Activated naive CD8-positive, alpha-beta T cell treated with anti-CD3 and anti-CD28 coated beads, Interleukin-2, amount 50 U/mL, for 16 hours (primary cell): ENCODE measurements at places on chromosomes 11 and 22.
A peak's percentile ranks its signal among the peaks of the same experiment; 100 is the strongest.

DNA sequence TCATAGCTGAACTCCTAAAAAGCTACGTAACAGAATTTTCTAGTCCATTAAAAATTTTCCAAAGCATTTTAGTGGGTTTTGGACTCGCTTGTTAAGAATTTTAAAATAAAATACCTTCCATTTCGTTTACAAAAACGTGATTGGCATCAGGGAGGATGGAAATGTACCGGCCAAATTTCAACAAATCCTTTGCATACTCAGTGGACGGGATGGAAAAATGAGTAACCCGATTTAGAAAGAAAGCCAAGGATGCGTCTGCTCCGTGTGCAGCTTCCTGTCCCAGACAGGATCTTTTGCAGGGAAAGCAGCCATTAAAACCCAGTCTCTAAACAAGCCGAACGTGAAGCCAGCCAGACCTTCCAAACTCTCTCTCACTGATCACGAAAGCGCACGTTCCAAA, 15.6 kb downstream of the TMEM184B start:
- no peak for DNase-seq

- DNase-seq = no peak
These were observed 48.9 kb downstream of the POLD3 start for GRCh38 chr11:74641289-74641688.

DNA sequence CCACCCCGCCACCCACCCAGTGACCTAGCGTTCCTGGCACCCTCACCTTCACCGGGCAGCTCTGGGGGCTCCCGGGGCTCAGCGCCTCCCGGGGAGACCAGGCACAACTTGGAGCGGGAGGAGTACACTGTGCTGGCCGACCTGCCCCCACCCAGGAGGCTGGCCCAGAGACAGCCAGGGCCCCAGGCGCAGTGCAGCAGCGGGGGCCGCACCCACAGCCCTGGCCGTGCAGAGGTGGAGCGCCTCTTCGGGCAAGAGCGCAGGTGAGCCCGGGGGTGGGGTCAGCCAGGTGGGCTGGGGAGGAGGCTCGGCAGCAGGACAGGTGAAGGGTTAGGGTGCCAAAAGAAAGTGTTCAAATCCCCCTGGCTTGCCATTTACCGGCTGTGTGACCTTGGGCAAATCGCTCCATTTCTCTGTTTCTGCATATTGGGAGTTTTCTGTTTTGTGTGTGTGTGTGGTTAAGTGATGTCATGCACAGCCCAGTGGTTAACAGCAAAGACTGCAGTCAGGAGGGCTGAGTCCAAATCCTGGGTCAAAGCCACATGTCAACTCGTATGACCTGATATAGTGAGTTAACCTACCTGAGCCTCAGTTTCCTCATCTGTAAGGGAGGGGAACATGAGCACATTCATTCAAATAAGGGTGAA, 29.5 kb downstream of the TRIOBP start:
- no peak for DNase-seq

DNA sequence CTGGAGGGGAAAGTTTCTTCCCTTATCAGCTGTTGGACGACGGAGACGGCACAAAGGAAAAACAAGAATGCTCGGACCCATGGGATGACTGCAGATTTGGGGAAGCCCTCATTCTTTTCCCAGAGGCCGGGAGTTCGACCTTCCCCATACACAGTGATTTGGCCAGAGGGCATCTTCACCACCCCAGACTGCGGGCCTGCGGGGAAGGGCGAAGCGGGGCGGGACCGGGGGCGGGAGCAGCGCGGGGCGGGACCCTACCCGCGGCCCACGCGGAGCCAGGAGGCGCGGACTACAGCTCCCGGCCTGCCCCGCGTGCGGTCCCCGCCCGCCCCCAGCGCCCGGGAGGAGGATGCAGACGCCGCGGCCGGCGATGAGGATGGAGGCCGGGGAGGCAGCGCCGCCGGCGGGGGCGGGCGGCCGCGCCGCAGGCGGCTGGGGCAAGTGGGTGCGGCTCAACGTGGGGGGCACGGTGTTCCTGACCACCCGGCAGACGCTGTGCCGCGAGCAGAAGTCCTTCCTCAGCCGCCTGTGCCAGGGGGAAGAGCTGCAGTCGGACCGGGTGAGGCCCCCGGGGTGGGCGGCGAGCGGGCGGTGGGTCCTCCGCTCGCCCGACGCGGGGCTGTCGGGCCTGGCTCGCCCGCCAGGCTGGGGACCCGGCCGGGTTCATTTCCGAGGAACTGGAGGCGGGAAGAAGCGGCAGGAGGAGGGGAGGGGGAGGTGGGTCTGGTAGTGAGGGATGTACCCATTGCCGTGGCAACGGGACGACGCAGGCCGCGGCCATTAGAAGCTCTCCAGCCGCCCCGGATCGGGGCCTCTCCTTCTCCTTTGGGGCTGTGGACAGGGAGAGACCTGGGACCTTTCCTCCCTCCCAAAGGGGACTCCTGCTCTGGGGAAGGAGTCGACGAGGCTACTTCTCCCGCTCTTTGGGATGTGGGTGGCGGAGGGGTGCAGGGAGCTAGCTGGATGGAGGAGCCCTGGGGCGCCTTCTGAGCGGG, at the start of gene KCTD17:
TSS of gene KCTD17 (plus strand) at position 352 of the 995 bp plus-strand sequence. CDS start at position 371, 19 bp downstream.
- DNase-seq = peak; percentile 45

DNA sequence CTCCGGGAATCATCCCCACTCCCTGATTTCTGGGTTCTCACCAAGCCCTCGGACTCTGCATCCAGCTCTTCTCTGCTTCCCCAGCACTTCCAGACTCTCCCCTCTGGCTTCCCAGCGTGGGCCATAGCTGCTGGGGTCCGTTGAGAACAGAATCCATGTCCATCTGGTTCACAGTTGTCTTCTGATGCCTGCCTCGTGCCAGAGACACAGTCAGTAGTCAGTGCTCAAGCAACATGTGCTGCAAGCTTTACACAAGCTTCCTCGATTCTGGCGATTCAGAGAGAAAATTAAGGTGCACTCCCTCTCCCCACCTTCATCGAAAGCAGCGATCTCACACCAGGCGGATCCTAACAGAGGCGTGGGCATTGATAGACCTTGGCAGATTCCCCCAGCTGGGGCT, 495.5 kb downstream of the TBC1D22A start:
- no peak for DNase-seq

GRCh38 chr22:45284705-45285262, at the start of gene UPK3A:
TSS of gene UPK3A (plus strand) at chr22:45284949. CDS start at chr22:45285014, 65 bp downstream.
- no peak for DNase-seq

- no peak for DNase-seq
These were observed 5.4 kb upstream of the SLC35C1 start for GRCh38 chr11:45799562-45799961.

GRCh38 chr22:23408321-23408720, 171.8 kb downstream of the IGLL1 start:
- DNase-seq = no peak

DNA sequence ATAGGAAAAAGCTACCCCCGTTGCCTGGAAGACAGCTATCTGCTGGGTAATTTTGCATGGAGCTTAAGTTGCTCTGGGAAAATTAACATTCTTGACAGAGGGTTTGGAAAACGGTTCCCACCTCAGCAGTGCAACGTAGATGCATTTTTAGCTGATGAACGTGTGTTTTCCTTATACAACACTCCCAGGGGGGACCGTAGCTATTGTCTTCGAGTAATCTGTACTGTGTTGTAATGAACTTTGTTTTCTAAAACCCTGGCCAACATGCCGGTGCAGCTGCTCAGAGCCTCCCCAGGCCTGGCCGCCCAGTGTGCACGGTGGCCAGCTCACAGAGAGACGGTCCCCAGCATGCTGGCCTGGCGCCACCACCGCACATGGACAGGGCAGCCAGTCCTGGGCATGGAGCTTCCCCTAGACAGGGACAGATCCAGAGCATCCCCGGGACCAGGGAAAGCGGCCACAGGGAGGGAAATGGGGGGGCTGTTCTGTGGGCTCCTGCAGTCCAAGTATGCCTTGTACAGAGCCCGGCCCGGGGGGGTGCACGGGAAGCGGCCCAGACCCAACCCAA, 2.2 kb downstream of the TNNT3 start:
- DNase-seq = no peak

DNA sequence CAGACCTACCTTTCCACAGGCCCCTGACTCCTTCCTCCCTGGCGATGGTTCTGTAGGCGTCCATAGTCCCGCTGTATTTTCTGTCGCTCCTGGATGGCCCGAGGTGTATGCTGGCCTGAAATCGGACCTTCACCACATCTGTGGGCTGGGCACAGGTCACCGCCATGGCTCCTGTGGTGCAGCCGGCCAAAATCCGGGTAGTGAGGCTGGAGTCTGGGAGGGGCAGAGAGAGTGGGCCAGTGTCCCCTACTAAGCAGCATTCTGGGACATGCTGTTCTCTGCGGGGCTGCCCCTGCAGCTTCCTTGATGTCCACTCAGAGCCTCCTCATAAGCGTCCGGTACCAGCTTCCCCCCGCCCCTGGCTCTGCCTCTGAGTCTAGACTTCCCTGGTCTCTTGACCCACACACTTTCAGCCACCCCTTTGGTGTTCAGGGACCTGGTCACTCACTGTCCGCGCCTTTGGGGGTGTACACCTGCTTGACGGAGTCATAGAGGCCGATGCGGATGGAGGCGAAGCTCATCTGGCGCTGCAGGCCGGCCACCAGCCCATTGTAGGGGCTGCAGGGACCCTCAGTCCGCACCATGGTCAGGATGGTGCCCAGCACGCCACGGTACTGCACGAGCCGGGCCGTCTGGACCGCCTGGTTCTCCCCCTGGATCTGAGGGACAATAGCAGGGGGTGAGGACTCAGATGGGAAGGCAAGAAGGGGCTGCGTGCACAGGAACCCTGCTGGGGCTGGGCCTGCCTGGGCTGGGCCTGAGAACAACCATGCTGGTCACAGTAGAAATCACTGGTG, 3.0 kb downstream of the UCP3 start:
- DNase-seq = no peak

- DNase-seq = no peak
These were observed 187.8 kb downstream of the DDX10 start for GRCh38 chr11:108852701-108853100.

GRCh38 chr11:37442576-37442975, 844.5 kb upstream of the RAG2 start:
- DNase-seq = no peak

DNA sequence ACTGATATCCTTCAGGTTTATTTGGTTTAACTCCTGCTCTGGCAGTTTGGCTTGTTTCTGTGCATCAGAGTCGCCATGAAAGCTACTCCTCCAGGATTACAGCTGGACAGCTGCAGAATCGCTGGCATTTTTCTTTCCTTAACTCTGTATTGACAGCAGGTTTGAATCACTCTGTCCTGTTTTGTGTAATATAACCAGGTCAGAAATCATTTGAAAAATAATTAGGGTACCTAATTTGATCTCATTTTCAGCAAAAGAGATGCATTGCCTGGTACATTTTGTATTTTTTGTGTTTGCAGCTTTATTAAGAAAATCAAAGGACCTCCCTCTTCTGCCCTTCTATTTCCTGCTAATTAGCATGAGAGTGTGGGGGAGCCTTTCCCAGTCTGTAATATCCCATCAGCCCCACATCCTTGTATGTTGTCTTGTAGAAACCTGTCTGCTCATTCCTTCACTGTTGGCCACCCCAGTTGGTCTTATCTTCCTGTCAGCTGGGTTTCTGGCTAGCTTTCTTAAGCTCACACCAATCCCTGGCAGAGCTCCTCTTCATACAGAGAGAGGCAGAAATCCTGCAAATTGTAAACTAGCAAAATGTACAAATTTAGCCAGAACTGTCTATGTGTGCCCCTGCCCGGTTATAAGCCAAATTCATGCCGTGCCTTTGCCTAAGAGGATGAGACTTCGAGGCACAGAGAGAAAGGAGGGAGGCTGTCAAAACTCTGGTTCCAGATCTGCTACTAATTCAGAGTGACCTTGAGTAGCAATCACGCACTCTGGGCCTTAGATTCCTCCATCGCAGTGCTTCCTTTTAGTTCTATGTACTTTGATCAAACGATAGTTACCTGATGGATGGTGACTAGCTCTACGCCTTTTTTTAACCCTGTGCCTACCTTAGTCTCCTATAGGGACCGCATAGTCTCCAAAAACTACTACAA, 200.6 kb downstream of the NAV2 start:
- DNase-seq = no peak

GRCh38 chr11:131993246-131993645, 622.8 kb downstream of the NTM start:
- DNase-seq = no peak

GRCh38 chr22:47619631-47620030, 857.2 kb downstream of the TBC1D22A start:
- no peak for DNase-seq

DNA sequence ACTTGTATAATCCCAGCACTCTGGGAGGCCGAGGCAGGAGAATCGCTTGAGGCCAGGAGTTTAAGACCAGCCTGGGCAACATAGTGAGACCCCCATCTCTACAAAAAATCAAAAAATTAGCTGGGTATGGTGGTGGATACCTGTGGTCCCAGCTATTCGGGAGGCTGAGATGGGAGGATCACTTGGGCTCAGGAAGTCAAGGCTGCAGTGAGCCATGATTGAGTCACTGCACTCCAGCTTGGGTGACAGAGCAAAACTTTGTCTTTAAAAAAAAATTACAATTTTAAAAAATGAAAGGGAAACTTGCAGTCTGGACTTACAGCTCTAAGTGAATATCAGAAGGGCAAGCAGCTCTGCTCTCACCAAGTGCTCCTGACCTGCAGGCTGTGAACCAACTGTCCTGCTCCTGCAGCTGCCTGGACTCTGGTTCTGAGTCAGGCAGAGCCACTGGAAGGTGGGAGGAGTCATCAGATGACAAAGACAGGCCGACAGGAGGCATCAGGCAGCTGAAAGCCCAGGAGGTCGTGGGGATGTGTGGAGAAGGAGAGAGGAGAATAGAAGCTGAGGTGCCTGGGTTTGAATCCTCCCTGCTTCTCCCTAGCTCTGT, 9.6 kb downstream of the SMTNL1 start:
- no peak for DNase-seq

GRCh38 chr11:9003573-9004182, at the start of gene NRIP3:
TSS of gene NRIP3 (minus strand) at chr11:9004001. CDS start at chr11:9003935, 66 bp downstream.
- DNase-seq = peak; percentile 46

DNA sequence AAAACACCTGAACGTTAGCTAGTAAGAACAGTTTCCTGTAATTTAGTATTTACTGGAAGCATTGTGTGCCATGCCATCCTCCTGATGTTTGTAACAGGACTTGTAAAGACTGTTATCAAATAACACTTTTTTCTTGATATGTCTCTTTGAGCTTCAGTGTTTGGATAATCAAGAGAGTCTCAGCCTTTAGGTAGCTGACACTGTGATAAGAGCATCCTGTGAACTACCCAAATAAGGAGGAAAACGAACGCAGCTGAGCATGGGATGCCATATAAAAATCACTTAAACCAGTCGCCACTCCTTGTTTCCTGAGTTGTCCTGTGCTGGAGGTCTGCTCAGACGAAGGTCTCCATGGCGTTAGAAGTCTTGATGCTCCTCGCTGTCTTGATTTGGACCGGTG, at the start of gene OOSP2:
TSS of gene OOSP2 (plus strand) at position 301 of the 400 bp plus-strand sequence. CDS start at position 352, 51 bp downstream.
- no peak for DNase-seq

- DNase-seq = no peak
These were observed 6.9 kb upstream of the GAL start for GRCh38 chr11:68677432-68677831.
